ENCODE measurements at places on chromosomes 5 and 9.
A peak's percentile ranks its signal among the peaks of the same experiment; 100 is the strongest.

DNA sequence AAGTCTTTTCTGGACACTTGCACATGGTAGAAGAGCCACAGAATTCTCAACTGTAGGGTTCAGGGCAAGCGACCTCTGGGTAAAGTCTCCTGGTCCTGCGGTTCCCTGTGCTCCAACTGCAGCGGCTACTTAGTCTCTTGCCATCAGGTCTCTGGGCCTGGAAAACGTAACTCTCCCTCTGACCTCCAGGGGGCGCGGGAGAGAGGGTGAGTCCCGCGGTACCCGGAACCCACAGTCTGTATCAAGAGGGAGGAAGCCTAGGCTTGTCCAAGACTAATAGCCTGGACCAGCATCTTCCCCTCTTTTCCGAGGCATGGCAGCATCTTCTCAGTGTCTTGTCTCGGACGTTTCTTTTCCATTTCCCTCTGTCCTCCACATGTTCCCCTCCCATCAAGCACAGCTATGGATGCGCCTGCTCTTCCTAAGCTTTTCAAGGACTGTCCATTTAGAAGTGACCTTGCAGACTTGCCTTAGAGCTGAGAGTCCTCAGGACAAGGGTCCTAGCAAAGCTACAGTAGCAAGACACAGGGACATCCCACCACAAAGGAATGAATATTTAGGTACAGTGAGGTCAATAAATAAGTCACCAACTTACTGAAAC, 59.3 kb downstream of the FSTL4 start:
- no peak for DNase-seq

DNA sequence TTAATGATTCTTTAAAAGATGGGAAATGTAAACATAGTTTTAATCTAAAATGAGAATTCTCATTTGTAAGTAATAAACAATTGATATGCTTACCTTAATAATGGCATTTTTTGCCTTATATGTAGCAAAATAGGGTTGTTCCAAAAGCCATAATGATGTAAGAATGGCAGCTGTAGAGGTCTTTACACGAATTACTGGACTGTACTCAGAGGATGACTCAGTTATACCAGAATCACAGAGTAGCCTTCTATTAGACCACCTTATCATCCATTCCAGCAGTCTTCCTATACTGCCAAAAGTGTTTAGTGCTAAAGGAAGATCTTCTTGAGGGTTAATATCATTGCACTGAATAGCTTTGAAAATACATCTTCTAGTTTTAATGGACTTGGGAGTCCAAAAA, 66.5 kb downstream of the CPLANE1 start:
- DNase-seq, result no peak

GRCh38 chr5:39219437-39219836, at the start of gene FYB1:
Gene FYB1 (minus strand): TSS chr5:39219563. CDS start chr5:39202960, 16,603 bp downstream.
- DNase-seq, result no peak

GRCh38 chr9:137955224-137955570, 77.6 kb downstream of the CACNA1B start:
- DNase-seq, result peak; percentile 7

DNA sequence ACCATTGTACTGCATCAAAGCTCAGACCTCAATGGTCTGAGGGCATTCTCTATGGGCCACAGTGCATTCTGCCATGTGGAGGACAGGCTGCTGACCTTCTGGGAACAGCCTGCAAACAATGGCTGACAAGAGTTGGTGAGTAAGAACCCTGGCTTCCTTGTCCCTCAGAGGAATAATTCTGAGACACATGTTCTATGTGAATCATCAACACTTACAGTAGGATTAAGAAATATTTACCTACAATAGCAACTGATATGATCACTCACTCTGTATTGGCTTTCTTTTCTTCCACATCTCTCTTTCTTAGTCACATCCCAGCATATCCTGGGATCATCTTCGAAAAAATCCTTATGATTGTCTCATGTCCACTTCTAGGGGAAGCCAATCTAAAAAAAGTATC, 306.5 kb upstream of the ITGA1 start:
- no peak for DNase-seq

DNA sequence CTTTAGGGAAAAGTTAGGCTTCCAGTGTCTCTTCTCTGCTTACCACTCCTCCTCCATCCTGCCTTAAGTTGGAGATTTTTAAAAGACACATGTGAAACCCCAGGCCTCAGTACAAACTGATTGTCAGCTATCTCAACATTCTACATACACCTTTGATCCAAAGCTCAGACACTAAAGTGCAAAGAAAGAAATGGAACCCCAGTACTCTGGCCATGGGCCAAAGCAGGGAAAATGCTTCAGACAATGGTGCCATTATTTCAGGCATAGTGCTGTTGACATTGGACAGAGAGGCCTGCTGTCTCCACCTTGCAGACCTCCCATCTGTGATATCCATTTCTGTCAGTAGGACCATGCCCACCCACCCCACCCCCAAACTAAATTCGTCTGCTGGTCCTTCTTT, 49.1 kb downstream of the G3BP1 start:
- no peak for DNase-seq

DNA sequence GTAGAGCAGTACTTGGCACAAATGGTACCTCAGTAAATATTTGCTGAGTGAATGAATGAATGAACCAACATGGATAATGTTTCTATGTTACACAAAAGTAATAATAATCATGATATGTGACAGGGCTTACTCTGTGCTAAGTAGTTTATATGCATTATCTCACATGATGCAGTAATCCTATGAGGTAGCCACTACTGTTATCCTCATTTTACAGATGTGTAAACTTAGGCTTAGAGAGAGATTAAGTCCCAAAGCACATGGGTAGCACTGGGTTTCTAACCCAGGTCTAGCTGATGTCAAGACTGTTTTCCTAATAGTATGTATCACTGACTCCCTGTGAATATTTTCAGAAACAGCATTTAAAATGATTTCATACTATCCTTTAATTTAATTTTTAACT, 44.1 kb upstream of the VDAC1 start:
- DNase-seq, result no peak

GRCh38 chr5:151004499-151004898, 15.9 kb upstream of the GPX3 start:
- no peak for DNase-seq

DNA sequence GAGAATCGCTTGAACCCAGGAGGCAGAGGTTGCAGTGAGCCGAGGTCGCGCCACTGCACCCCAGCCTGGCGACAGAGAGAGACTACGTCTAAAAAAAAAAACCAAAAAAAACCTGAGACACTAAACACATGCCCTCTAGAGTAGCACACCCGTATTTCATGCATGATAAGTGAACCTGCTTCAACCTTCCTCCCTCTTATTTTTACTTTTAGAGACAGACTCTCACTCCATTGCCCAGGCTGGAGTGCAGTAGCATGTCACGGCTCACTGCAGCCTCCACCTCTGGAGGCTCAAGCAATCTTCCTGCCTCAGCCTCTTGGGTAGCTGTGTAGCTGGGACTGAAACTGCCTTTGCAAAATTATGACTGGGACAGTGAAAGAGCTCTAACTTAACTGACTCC, 17.6 kb upstream of the NANS start:
- DNase-seq, result no peak

DNA sequence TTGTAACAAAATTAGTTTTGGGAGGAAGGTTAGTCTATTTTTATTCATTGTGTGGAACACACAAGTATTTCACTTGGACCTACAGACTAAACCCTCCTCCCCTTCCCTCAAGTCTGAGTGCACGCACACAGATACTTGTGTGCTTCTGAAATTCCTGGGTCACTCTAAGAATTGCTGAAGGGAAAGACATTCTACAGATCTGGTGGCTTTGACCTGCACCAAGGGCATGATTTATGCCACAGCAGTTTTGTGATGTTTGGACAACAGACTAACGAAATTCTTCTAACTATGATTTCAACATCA, 150.5 kb downstream of the ARL15 start:
- peak; percentile 22 for DNase-seq

DNA sequence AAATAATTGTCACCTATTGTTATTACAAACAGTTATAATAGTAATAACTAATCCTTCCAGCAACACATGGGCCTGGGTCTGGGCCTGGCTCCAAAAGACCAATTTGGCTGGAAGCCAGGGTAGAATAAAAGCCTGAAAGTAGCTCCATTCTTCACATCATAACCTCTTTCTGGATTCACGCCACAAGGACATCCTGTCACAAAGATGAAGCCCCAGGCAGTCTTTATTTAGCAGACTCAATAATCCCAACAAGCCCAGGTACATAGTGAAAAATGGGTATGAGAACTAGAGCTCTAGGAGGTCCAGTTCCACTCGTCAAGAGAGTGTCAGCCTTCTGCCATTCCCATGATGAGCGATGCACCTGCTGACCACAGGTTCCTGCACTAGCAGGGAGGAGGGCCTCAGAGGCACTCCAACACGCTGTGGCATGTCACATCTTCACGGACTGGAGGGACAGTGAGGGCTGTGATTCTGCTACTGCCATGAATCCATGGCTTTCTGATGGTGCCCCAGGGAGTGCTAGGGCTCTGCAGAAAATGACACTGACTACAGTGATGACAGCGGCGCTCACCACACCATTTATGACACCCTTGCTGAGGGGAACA, 124.9 kb downstream of the SPOCK1 start:
- DNase-seq, result no peak

DNA sequence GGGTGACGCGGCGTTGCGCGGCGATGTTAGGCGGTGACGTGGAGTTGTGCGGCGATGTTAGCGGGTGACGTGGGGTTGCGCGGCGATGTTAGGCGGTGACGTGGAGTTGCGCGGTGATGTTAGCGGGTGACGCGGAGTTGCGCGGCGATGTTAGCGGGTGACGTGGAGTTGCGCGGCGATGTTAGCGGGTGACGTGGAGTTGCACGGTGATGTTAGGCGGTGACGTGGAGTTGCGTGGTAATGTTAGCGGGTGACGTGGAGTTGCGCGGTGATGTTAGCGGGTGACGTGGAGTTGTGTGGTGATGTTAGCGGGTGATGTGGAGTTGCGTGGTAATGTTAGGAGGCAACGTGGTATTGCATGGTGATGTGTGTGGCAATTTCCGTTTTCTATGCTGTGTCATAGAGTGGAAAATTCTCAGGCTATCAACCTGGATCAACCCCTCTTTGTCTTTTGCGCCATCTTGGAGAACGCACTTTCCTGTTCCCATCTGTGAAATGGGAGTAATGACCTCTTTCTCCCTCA, 76.0 kb downstream of the ANKRD33B start:
- no peak for DNase-seq

DNA sequence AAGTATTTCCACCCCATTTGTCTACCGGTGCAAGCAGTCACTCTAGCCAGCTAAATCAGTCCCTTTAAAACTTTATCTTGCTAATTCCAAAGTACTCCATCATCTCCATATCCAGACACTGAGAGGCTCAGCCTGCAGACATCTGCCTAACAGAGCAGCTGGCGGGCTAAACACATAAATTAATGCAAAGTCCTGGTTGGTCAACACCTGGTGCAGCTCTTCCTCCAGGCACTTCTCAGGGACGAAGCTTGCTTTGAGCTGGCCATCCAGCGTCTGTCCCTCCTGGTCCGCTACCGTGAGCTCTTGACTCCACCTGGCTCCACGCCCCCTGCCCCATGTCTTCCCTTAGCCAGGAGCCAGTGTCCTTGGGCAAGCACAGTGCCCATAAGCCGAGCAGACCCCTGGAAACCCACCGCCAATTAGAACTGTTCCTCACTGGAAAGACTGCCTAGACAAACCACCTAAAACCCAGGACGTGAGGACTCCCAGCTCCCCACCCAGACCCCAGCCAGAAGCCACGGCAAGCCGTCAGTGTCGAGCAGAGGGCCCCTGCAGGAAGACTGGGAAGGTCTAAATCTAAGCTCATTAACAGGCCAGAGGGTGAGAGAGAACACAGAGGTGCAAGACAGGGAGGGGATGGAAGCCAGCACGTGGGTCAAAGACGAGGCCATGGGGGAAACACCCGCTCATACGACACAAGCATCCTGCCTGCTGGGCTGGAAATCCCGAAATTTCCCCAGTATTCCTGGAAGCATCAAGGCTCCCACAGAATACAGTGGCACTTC, 120.0 kb downstream of the COL23A1 start:
- no peak for DNase-seq

- no peak for DNase-seq
Measured at GRCh38 chr9:72903103-72903502, 49.8 kb downstream of the ALDH1A1 start.

Measured in right hindlimb (tissue), 1 donor.